Adipocyte (in vitro differentiated cells): ENCODE measurements at places on chromosomes 6 and 20.

- no peak for DNase-seq
Observed at GRCh38 chr6:139337001-139337400, 37.4 kb downstream of the CITED2 start.

DNA sequence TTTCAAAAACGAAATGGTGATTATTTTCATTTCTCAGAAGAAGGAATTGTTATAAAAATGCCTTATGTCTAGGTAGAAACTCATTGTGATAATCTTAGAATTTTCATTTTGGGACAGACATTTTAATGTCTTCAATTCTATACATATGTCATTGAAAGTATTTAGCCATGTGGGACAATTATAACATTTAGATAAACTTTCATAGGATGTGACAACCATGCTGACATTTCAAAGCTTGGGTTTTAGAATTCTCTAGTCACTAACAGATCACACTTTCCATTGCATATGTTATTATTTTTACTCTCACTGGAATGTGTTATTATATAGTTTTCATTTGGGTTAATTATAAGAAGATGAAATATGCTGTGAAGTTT is 4.9 kb downstream of the TAGAP start:
- DNase-seq = no peak

DNA sequence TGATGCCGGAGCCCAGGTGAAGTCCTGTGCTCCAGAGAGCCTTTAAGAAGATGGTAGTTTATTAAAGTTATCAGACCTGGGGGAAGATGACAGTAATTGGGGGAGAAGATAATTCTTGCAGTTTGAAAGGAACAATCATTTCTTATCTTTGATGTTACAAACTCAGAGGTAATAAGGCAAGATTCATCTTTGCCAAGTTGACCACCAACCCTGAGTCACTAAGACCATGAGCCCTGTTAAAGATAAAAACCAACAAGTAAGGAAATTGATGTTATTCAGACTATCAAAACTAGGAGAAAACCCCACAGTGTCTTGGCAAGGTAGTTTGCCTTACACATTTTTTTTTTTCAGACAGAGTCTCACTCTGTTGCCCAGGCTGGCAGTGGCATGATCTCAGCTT is 73.1 kb downstream of the MKKS start:
- DNase-seq = no peak

- DNase-seq = no peak
Observed at GRCh38 chr6:161117308-161117707, 125.7 kb downstream of the MAP3K4 start.

DNA sequence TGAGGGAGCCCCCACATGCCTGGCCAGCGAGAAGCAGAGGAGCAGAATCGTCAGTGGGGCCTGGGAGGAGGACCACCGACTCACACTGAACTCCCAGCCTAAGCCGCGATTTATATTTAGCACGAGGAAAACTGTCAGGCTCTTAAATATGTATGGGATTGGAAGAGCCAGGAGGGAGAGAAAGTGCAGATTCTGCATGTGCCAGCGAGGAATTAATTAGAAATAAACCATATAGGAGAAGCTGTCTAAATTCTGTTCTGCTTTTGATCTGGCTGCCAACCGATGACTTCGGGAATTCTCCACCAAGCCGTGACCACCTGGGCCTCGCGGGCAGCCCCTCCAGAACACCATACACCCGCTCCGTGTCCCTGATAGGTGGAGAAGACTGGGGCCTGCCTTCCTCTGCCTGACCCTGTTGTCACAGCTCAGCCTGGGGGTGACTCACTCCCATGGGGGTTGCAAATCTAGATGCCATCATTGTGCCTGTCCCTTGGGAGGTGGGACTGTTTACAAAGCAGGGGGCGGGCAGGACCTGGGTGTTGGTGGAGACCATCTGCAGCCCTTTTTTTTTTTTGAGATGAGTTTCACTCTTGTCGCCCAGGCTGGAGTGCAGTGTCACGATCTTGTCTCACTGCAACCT is 91.1 kb upstream of the PMEPA1 start:
- no peak for DNase-seq

- no peak for DNase-seq
Observed at GRCh38 chr20:47413189-47413588, 56.7 kb upstream of the ZMYND8 start.

GRCh38 chr6:141877275-141877983 is 255.3 kb upstream of the GJE1 start:
- DNase-seq = peak; percentile 1

GRCh38 chr20:34045930-34046725 is 52.4 kb downstream of the RALY start:
- DNase-seq = no peak

- no peak for DNase-seq
Observed at GRCh38 chr6:19219931-19220330, 617.2 kb upstream of the ID4 start.

GRCh38 chr20:46324960-46325703 is 16.8 kb upstream of the CDH22 start:
- DNase-seq = peak; percentile 42

DNA sequence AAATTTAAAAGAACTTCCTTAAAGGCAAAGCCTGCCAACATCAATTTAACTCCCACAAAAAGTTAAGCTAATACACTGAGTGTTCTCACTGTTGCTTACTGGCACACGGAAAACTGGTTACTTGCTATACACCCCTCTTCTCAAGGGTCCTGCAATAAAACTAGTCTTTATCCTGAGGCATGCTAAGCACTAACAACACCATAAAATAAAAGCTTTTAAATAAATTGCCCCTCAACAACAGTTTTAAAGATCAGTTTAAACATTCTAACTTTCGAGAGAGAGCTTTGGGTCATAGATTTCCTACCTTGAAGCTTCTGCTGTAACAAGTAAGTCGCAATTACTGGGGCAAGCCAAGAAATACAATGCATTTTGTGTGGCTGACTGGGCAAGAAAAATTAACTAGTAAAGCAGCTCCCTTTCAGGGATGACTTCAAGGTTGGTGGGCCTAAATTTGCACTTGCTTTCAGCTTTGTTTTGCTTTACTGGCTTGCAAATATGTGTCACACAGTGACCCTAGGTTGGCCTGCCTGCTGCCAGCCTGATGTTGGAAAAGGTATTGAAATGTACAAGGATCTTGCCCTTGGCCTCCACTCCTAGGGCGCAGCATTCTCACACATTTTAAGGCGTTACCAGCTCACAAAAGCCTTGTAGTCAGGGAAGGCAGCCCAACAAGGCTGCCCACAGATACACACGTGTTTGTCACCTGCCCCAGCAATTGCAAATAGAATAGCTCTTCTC is 4.0 kb upstream of the HEY2 start:
- no peak for DNase-seq

DNA sequence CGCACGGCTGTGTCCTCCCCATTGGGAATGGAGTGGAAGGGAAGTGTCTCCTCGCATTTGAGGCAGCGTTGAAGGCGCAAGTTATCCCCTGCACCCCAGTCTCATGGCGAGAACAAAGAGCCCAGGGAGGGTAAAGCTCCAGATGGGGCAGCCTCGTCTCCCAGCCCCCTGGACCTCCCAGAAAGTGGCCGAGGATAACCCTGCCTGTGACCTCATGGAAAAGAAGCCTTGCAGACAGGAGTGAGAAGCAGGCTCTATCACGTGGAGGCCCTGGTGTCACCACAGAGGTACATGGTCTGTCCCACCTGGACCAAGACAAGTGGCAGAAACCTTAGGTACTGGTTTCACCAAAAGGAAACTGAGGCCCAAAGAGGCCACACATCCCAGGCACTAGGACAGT is 134.8 kb upstream of the RPS6KA2 start:
- DNase-seq = no peak

DNA sequence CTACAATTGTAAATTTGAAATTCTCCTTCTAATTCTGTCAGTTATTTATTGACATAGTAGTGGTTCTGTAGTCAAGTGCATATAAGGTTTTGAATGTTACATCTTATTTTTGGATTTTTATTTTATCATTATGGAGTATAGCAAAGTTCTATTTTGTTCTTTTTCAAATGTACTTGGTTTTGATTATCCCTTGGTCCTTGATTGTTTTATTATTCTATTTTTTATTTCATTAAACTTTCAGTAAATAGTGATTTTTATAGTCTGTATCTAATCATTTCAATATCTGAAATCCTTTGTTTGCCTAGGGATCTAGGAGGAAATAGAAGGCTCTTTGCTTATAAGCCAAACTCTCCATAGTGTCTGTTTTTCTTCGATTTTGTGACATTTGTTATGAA is 87.8 kb downstream of the HFE start:
- DNase-seq = no peak

- peak; percentile 91 for DNase-seq
Observed at GRCh38 chr6:16238057-16238962, at the start of gene GMPR. GMPR (plus strand) TSS chr6:16238587; CDS start chr6:16238694, 107 bp downstream.

GRCh38 chr6:87905101-87905641 is 142.5 kb upstream of the SPACA1 start:
- DNase-seq = no peak

DNA sequence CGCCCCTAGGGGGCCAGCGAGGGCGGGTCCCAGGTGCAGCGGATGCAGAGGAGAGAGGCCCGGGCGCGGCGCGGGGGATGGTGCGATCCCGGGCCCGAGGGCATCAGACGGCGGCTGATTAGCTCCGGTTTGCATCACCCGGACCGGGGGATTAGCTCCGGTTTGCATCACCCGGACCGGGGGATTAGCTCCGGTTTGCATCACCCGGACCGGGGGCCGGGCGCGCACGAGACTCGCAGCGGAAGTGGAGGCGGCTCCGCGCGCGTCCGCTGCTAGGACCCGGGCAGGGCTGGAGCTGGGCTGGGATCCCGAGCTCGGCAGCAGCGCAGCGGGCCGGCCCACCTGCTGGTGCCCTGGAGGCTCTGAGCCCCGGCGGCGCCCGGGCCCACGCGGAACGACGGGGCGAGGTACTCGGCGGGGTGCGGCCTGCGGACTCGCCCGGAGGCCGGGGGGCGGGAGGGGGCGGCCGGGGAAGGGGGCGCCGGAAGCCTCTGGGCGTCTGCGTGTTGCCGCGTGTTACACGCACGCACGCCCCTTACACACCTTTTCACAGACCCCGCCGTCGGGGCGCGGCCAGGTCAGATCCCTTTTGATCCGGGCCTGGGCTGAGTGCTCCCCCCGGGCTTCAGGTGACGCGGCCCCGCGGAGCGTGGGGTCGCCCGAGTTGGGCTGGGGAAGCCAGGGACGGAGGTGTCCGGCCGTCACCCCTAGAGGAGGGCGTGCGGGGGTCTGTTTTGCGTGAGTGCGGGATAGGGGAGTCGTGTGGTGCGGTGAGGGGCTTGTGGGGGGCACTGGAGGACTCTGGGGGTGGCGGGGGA is 412 bp downstream of the TRIB3 start:
- peak; percentile 89 for DNase-seq
